ENCODE measurements at places on chromosomes 2 and 18.

DNA sequence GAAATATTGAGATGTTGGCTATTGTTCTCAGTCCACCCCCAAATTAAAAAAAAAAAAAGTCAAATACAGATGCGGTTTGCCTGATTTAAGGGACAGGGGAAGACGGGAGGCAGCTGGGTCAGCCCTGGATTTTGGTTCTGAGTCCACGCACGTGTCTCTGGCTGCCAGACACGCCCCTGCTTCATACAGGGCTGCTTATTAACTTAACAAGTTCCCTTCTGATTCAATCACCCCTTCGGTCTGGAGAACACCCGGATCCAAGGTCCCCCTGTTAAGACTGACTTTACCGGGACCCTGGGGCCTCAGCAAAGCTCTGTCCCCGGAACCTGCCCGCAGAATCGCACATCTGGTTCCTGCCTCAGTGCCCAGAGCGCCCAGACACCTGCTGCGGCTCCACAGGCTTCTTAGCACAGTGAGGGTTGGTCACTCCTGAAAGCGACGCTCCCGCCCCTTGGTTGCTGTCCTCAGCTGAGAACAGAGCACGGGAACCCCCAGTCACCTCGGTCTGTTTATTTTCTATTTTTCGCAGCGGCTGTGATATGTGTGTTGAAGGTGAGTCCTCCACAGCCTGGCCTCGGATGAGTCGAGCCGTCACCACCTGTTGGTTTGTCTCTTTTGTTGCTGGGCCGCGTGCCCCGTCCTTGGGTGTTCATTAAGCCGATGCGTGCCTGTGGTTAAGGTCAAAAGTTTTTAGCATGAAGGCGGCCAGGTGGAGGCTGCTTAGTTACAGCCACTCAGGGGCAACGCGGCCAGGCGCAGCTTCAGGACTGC is 57.2 kb downstream of the RTP5 start:
- H3K27ac ChIP-seq, result no peak overlapping the region
- no peak overlapping the region for H3K4me3 ChIP-seq
- peaks cover 4% of the 10 kb centered on the region for H3K4me1 ChIP-seq
- H3K36me3 ChIP-seq, result peaks cover 11% of the 10 kb centered on the region

DNA sequence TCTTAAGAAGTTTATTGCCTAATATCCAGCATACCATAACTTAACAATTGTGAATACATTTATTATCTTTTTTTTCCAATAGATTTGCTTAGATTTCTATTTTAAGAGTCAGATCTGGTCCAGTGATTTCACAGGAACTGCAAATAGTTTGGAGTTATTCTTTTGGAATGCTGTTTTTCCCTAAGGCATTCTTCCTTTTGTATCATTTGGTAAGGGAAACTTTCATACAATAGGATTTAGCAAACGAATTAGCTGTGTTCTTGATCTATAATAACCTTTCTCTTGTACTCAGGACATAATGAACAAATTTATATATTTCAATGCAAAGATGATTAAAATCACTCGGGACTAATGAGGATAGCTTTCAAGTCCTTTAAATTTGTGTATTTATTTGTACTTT is 201.6 kb downstream of the ERBB4 start:
- H3K27ac ChIP-seq, result no peak overlapping the region
- ATAC-seq, result no peak
- H3K36me3 ChIP-seq, result no peaks in the 10 kb centered on the region
- no peak overlapping the region for H3K4me3 ChIP-seq
- no peaks in the 10 kb centered on the region for H3K4me1 ChIP-seq
- no peaks in the 10 kb centered on the region for H3K27me3 ChIP-seq

DNA sequence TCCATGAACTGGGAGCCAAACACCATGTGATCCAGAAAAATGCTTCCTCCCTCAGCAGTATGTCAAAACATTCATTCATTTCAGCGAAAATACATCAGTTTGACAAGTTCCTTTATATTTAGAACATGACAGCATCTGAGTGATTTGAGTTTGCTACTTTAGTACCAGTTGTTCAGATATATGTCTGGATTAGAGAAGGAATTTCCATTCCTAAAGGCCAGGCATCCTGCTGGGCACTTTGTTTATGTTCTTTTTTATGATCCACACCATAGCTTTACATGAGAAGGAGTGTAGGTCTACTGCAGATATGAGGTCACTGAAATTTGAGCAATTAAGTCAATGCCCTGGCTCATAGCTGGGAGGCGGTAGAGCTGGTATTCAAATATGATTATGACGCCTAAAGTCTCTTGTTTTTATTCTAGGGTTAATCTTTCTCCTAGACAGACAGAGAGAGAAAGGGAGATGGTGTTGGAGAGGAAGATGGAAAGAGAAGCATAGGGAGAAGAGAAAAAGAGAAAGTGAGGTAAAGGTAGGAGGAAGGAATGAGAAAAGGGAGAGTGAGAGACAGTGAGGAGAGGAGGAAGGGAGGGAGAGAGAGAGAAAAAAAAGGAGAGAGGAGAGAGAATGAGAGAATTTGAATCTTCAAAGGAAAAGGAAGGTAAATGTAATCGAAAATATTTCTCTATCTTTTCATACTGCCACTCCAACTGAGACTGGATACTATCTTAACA is 839.5 kb upstream of the FANCL start:
- no peak overlapping the region for H3K4me3 ChIP-seq
- ATAC-seq, result no peak
- H3K27ac ChIP-seq, result no peak overlapping the region
- H3K4me1 ChIP-seq, result no peaks in the 10 kb centered on the region

DNA sequence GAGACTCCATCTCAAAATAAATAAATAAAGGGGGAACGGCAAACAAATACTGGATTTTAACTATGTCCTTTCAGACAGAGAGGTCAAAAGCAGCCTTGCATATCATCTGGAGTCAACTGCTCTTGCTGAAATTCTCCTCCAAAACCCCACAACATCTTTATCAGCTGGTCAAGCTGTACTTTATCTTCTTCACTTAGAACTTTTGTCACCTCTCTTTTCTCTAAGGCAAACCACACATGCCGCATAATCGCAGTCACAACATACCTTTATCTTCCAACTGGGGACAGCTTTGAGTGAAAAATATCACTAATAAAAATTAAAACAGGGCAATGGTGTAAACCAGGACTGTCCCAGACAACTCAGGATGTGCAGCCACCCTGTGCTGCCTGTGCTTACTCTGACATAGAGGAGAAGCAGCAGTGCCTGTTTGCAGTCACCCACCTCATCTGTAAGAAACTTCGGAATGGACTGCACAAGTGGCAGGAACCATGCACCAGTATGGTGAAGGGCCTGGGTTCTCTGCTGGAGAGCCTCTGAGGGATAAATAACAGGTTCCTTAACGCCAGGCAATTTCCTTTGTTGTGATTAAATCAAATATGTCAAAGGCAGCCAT is 6.2 kb downstream of the MPPE1 start:
- H3K4me3 ChIP-seq, result no peak overlapping the region
- H3K4me1 ChIP-seq, result peaks cover 9% of the 10 kb centered on the region
- H3K27me3 ChIP-seq, result no peaks in the 10 kb centered on the region
- peaks cover 42% of the 10 kb centered on the region for H3K36me3 ChIP-seq

DNA sequence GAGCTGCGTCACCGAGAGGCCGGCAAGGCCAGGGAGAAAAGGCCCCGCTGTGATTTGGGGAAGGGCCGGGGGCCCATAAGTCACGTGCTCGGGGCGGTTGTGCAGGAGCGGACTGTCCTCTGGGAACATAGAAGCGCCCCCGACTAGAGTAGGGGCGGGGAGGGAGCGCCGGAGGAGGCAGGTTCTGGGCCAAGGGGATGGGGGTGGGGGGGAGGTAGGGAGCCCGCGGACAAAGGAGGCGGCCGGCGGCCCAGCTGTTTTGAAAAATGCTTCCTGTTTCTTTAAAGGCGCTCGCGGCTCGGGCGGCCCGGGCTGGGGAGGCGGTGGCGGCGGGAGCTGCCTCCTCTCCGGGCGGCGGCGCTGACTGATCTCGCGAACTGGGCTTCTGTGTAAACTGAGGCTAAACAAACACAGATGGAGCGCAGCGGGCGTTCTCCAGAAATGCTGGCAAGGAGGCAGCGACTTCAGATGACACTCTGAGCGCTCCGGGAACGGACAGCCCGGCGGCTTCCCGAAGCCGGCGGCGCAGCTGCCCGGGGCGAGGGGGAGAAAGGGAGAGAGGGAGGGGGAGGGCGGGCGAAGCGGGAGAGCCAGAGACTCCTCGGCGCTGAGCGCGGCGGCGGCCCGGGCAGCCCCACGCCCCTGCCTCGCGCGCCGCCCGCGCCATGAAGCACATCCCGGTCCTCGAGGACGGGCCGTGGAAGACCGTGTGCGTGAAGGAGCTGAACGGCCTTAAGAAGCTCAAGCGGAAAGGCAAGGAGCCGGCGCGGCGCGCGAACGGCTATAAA is at the start of gene ATOH8:
TSS of gene ATOH8 (plus strand) at position 467 of the 788 bp plus-strand sequence. CDS start at position 666, 199 bp downstream.
- ATAC-seq, result peak; percentile 31
- no peak within 1 kb of the TSS for H3K27ac ChIP-seq
- peak within 1 kb of the TSS; percentile 80 for H3K4me3 ChIP-seq
- peaks cover 40% of the 10 kb centered on the region for H3K4me1 ChIP-seq
- peaks cover 71% of the 10 kb centered on the region for H3K27me3 ChIP-seq

DNA sequence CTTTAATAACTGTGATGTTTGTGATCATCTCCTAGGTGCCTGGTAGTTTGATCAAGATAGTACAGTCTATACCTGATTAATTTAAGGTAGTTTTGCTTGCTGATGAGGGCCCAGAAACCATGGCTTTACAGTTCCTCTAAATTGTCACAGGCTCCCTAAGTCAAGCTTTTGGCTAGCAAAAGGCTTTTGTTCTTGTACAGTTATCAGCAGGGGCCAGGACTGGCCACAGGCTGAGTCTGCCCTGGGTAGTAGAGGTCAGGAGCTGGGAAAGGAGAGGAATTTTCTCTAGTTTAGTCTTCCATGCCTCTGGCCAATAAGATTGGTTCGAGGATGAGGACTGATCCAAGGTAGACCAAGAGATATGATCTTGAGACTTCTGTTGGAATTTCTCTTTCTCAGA is 3.6 kb upstream of the BOD1L2 start:
- H3K27ac ChIP-seq, result no peak overlapping the region
- no peak overlapping the region for H3K4me3 ChIP-seq
- no peak for ATAC-seq
- peaks cover 14% of the 10 kb centered on the region for H3K27me3 ChIP-seq

GRCh38 chr18:31450409-31450808 is 2.9 kb downstream of the DSG3 start:
- no peaks in the 10 kb centered on the region for H3K36me3 ChIP-seq
- no peaks in the 10 kb centered on the region for H3K4me1 ChIP-seq
- no peak for ATAC-seq
- no peaks in the 10 kb centered on the region for H3K27me3 ChIP-seq
- no peak overlapping the region for H3K4me3 ChIP-seq

DNA sequence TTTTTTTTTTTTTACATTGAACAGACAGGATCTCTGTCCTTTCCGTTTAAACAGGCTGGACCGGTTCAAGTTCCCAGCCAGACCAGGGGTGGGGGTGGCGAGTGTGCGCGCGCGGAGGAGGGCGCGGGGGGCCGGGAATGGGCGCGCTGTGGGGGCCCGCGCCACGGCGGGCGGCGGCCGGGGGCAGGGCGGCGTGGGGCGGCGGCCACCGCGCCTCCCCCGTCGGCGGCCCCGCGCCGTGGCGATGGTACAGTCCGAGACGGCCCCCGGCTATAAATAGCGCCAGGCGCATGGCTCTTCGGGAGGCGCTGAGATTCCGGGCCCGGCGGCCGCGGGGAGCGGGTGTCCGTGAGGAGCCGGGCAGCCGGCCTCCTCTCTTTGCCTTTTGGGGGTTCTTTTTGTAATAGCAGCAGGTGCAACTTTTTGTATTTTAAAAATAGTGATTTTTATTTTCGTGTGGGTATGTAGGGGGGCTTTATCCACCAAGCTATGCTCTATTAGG is 430 bp upstream of the CELF4 start:
- ATAC-seq, result peak; percentile 37
- H3K27ac ChIP-seq, result no peak overlapping the region
- peaks cover 83% of the 10 kb centered on the region for H3K27me3 ChIP-seq
- H3K36me3 ChIP-seq, result no peaks in the 10 kb centered on the region

GRCh38 chr2:151576080-151576479 is 158.2 kb downstream of the NEB start:
- H3K4me3 ChIP-seq, result no peak overlapping the region
- H3K27ac ChIP-seq, result no peak overlapping the region
- H3K4me1 ChIP-seq, result no peaks in the 10 kb centered on the region
- ATAC-seq, result no peak

DNA sequence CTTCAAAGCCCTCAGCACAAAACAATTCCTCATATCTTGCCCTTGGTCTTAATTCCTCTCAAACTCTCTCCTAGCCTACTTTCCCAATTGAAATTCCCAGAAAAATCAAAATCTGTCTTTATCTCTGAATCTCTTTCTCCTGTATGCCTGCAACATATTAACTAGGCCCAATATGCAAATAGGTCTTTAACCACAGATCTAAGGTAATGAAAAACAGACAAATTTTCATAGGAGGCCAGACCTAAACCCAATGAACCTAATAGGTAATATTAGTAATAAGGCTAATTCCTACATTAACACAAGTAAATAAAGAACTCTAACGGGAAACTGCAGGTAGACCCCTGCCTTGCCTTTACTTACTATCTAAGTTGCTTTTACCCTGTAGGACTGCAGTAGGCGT is 41.4 kb downstream of the WDR33 start:
- no peak overlapping the region for H3K4me3 ChIP-seq
- peak overlapping the region; percentile 70 for H3K27ac ChIP-seq
- no peaks in the 10 kb centered on the region for H3K27me3 ChIP-seq
- peaks cover 8% of the 10 kb centered on the region for H3K4me1 ChIP-seq
- H3K36me3 ChIP-seq, result peaks cover 28% of the 10 kb centered on the region
- ATAC-seq, result no peak

- ATAC-seq, result no peak
- no peak overlapping the region for H3K4me3 ChIP-seq
- no peak overlapping the region for H3K27ac ChIP-seq
- peaks cover 45% of the 10 kb centered on the region for H3K4me1 ChIP-seq
Observed at GRCh38 chr2:58054264-58054663, 7.7 kb downstream of the VRK2 start.

DNA sequence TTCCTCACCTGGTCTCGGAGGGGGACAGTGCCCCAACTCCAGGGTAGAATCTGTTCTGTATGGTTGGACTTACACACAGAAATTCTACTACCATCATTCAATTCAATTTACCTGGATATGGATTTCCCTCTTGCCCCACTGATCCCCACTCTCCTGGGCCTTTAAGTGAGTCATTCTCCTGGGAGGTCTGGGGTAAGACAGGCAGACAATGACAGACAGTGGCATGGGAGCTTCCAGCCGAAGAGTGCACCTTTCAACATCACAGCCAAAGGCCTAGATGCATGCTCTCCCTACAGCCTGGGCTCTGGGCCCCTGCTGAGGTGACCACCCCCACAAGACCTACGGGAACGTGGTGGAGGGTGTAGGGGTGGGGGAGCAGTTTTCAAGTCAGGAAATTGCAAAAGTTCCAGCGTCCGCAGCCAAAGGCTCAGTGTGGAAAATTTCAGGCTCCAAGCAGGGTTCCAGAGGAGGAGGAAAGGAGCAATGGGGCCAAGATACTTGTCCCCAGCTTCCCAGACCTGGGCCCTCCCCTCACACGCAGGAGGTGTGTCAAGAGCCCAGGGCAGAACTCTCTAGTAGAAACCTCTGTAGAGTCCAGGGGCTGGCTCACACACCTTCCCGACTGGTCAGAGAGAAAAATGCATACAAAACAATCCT is 296.4 kb downstream of the CYP26B1 start:
- no peak for ATAC-seq
- H3K4me1 ChIP-seq, result no peaks in the 10 kb centered on the region
- H3K27me3 ChIP-seq, result peaks cover 13% of the 10 kb centered on the region
- no peak overlapping the region for H3K4me3 ChIP-seq
- H3K27ac ChIP-seq, result no peak overlapping the region
- H3K36me3 ChIP-seq, result no peaks in the 10 kb centered on the region

- no peak for ATAC-seq
- H3K27ac ChIP-seq, result no peak overlapping the region
- no peaks in the 10 kb centered on the region for H3K27me3 ChIP-seq
- no peak overlapping the region for H3K4me3 ChIP-seq
Observed at GRCh38 chr2:21559351-21559750, 435.6 kb downstream of the TDRD15 start.
